ENCODE measurements at places on chromosomes 2 and 18. TPM values are rescaled to one million over a fixed set of nuclear protein-coding genes. Genes with fewer than 3 reads are reported as not detected.

DNA sequence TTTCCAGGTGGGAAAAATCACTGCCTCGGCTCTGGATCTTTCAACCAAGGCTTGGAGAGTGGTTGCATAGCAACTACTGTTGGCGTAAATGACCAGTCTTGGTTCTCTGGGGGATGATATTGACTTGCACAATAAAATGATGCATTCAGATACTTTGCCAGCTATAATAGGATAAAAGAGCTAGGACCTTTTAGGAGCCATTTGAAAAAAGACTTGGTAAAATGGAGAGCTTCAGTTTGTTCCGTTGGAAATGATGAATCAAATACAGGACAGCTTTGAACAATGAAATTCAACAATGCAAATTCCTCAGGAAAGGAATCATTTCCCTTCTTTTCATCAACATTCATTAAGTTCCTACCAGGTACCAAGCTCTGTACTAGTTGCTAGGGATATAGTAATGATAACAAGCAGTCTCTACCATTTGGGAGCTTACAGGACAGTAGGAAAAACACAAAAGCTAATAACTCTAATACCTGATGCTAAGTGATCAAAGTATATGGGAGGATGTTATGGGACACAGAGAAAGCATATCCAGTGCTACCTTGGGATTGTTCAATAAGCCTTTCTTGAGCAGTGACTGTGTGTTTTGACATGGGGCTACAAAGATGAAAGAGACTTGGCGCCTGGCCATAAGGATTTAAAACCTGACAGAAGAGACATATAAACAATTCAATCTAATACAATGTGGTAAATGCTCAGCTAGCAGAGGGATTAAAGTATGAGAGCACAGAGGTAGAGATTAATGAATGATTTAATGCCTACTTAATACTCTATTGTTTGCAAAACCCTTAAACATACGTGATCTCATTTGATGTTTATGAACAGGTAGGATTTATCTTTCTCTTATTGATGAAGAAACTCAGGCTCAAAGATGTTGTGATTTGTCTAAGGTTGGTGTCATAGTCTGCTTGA is 110.7 kb downstream of the QPCT start:
- peak; percentile 49 for DNase-seq

DNA sequence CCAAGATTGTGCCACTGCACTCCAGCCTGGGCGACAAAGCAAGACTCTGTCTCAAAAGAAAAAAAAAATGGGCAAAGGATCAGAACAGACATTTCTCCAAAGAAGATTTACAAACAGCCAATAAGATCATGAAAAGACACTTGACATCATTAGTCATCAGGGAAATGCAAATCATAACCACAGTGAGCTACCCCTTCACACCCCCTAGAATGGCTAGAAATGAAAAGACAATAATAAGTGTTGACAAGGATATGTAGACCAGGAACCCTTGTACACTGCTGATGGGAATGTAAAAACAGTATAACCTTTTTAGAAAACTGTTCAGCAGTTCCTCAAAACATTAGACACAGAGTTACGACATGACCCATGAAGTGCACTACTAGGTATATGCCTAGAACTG is 18.4 kb upstream of the MTERF4 start:
- no peak for DNase-seq

GRCh38 chr18:58616446-58616845 is 12.4 kb downstream of the ALPK2 start:
- DNase-seq: no peak

GRCh38 chr18:40752316-40752715 is 1202.7 kb upstream of the PIK3C3 start:
- DNase-seq: no peak

GRCh38 chr2:130251873-130252620 is 53.8 kb upstream of the TUBA3E start:
- DNase-seq: no peak

GRCh38 chr18:58761241-58761969 is 90.1 kb downstream of the MALT1 start:
- peak; percentile 74 for DNase-seq

Gene C2orf80
- total RNA-seq: not detected

Gene TWIST2
- total RNA-seq: 24.7 TPM

Gene SALL3
- not detected for total RNA-seq

All from M059J (cell line).